ENCODE measurements at places on chromosomes 7 and 10.

DNA sequence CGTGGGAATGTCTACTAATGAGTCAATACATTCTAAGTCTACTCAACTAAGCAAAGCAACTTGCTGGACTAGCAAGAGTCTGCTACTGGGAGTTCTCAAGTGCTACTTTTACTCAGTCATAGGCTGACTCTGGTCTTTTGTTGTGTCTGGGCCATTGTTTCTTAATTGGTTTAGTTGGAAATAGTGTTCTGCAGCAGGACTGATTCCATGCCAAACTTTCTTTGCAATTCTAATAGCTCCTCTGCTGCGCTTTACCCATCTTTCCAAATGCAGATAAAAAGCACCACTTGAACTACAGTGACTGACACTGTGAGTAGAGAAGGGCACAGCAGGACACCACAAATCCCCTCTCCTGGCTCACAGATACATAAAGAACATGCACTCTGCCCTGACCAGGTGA, 125.7 kb downstream of the CD36 start:
- DNase-seq = no peak

GRCh38 chr10:118583611-118584010, 11.8 kb downstream of the PRLHR start:
- DNase-seq = no peak

DNA sequence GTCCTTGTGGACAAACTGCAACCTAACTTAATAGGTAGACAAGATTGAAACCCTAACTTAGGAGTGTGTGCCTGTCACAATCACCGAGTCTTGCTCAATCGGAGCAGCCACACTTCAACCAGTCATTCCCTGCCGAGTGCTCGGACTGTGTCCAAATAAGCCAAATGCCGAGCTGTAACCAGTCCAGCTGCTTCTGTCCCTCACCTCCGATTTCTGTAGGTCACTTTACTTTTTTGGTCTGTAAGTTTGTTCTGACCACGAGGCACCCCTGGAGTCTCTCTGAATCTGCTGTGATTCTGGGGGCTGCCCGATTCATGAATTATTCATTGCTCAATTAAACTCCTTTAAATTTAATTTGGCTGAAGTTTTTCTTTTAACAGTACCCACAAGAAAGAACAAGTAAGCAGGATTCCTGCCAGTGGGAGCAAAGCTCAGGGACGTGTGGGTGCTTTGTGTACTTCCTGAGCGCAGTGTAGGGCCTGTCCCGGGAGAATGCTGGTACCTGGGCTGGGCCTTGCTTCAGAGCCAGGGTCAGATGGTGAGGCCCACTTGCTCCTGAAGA, 140.1 kb downstream of the ACTR3B start:
- no peak for DNase-seq

GRCh38 chr7:102225025-102225424, 61.6 kb upstream of the SH2B2 start:
- no peak for DNase-seq

DNA sequence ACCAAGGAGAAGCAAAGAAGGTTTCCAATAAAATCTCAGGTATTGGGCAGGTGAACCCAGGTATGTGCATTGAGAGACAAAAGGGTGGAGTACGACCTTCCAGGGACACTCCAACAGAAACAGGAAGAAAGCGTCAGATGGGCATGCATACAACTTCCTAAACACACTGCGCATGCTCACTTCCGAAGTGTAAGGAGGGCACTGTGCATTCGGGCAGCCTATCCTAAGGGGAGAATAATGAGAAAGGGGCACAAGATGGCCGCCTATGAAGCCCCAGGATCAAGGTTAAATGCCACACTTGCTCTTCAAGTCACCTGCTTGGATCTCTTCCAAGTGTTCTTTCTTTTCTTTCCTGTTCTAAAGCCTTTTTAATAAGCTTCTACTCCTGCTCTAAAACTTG, 39.4 kb upstream of the PRSS1 start:
- no peak for DNase-seq

DNA sequence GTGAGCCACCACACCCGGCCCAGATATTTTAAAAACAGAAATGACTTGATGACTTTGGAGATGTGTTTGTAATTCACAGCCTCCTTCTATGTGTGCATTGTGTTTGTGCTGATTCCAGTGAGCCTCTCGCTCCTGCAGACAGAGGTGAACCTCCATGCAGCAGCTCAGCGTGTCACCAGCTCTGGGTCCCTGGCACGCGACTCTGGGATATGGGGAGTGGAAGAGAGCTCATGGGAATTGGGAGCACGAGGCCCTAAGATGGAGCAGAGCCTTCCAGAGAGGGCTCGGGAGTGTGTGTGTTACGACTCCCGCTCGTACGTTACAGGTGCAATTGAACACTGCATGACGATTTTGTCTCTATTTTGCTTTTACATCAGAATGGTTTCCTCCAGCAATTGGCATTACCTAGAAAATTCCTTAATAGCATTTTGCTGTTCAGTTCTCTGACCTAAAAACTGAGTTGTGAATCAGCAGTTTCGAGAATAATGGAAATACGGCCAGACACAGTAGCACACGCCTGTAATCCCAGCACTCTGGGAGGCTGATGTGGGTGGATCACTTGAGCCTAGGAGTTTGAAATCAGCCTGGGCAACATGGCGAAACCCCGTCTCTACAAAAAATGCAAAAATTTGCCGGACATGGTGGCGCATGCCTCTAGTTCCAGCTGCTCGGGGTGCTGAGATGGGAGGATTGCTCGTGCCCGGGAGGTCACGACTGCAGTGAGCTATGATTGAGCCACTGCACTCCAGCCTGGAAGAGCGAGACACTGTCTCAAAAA, 204.6 kb downstream of the CUX1 start:
- no peak for DNase-seq

DNA sequence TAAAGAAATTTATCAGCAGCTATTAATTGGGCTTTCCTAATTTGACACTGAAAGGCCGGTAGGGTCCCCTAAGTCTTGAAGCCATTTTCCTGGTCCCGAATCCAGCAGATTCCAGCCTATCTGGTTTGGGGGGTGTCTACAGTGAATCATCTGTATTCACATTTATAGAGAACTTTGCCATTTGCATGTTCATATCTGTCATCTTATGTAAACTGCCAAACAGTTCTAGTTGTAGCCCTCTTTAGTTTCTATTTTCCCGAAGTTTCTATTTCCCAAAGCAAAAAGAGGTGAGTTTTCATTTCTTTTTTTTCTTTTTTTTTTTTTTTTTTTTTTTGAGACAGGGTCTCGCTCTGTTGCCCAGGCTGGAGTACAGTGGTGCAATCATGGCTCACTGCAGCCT, 47.6 kb downstream of the PAPSS2 start:
- DNase-seq = no peak

DNA sequence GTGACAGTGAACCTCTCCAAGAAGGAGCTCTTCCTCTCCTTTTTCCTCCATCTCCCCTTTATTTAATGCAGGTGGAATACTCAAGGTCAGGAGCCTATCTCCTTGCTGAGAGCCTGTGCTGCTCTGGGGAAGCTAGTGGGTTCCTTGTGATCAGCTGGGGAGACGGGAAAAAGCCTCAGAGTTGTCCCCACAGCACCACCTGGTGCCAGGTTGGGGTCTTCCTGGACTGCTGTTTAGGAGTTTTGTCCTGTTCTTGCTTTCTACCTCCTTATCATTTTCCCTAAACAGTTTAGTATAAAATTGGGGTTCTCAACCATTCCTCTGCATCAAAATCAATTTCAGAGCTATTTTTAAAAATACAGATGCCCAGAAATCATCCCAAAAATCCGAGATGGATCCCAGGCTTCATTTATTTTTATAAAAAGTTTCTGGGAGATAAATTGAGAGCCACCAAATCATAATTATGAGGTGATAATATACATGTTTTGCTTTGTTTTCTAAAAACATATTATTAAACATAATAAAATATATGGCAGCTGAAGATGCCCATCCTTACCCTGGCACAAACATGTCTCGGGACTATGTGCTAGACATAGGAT, 44.3 kb downstream of the MACC1 start:
- DNase-seq = peak; percentile 44

GRCh38 chr7:31948029-31948428, 122.2 kb downstream of the PDE1C start:
- DNase-seq = no peak

DNA sequence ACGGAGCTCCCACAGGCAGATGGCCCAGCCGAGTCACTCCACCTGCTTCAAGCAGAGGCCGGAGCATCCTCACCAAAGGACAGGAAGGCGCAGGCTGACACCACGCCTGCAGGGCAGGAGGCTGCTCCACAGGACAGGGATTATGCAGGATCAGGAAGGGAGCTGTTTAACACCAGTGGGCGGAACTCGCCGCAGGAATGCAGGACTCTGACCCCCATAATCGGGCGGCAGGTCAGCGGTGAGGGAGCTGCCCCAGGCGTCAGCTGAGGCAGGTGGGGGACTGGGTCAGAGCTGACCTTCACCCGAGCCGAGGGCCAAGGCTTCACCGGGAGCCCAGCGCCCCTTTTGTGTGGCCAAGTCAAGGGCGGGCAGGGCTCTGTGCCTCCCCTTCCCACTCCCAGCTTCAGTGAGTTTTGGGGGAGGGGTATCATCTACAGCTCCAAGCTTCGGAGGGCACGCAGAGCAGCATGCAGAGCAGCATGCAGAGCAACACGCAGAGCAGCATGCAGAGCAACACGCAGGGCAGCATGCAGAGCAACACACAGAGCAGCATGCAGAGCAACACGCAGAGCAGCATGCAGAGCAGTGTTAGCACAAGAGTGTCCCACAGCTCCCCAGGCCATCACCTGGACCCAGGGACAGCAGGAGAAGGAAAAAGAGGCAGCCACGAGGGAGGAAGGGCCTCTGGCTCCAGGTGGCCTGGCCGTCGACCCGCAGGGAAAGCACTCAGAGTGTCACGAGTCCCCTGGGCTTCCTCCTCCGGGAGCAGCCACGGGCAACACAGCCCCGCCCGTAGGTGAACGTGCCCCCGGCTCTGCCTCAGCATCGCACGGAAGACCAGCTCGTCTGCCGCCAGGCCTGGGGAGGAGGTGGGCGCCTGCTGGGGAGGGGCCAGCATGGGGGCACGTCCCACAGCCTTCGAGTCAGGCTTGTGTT, 151.7 kb upstream of the PPP2R2D start:
- no peak for DNase-seq

GRCh38 chr10:69413221-69413865, 3.4 kb downstream of the TACR2 start:
- DNase-seq = peak; percentile 29

DNA sequence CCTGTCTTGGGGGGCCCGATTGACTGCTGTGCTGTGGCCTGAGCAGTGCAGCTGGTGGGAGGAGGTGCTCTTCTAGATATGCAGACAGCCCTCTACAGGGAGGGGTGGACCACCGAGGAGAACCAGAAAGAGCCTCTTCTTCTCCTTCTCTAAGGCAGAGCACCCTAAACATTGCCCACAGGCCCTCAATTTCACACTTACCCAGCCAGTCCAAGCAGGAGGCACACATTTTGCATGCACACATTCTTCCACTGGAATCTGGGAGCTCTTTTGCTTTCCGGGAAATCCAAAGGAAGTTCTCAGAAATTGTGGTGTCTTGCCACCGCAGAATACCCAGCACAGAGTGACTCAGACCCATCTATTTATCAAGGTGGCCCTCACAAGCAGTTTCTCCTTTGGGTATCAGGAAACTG, 45.8 kb downstream of the EEPD1 start:
- no peak for DNase-seq

DNA sequence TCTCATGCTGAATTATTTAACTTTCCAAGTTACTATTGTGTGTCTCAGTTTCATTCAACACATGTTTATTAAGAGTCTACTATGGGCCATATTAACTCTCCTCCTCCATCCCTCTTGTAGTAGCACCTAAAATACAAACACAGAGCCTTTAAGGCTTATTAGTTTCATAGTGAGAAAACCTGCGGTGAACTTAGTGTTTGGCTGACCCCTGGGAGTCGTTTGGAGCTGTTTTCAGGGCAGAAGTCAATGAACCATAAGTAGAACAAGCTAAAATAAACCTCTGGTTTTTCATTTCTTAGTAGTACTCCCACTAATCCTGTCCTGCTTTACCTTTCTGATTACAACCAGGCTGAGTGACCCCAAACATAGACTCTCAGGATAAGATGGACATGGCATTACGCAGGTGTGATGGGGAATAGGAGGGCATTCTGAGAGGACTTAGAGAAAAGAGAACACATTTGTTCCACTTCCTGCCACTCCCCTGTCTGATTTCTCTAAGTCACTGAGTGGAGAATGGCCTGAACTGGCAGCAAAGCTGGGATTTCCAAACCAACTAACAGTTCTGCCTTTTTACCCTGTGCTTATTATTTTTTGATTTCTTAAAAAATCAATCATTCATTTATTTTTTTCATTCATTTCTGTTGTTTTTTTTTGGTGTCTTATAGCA, 74.5 kb downstream of the LRMDA start:
- DNase-seq = no peak

DNA sequence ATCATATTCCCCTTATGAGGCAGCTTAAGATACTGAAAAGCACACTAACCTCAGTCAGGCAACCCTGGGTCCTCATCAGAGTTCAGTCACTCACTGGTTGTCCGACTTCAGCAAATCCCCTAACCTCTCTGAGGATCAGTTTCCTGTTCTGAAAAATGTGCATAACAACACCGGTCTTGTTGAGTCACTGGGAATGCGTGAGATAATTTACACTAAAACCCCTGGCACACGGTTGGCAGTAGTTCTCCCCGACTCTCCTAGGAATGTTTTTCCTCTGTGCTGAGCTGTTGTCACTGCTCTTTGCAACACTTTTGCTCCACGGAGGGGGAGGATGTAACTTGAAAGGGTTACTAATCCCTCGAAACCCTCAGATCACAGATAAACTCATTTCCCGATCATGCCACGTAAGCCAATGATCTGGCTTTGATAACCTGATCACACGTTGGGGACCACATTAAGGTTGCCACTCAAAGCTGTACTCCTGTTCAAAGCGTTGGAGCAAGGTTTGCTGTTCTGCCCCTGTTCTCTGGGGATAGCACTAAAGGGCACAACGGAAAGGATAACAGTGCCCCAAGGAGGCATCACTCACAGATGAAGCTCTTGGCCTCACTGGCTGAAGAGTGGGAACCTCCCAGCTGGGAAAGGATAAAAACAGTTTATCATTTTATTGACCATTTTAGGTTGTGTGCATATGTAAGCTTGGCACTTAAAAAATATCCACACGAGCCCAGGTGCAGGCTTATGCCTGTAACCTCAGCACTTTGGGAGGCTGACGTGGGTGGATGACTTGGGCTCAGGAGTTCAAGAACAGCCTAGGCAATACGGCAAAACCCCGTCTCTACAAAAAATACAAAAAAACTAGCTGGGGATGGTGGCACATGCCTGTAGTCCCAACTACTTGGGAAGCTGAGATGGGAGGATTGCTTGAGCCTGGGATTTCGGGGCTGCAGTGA, 5.0 kb upstream of the RBM17 start:
- no peak for DNase-seq

GRCh38 chr7:12586271-12586670, 15.8 kb downstream of the SCIN start:
- DNase-seq = no peak

GRCh38 chr10:96417441-96417840, 58.6 kb upstream of the OPALIN start:
- no peak for DNase-seq

GRCh38 chr7:85074992-85075391, 111.9 kb downstream of the SEMA3D start:
- DNase-seq = no peak

GRCh38 chr7:117871778-117872538, 1.3 kb downstream of the CTTNBP2 start:
- DNase-seq = no peak
